ENCODE measurements at places on chromosomes 6 and 20.

- peak; percentile 75 for DNase-seq
These were observed 54.2 kb downstream of the MRPL14 start for GRCh38 chr6:44072959-44073611.

- no peak for DNase-seq
These were observed 6.3 kb downstream of the MICAL1 start for GRCh38 chr6:109449064-109449794.

DNA sequence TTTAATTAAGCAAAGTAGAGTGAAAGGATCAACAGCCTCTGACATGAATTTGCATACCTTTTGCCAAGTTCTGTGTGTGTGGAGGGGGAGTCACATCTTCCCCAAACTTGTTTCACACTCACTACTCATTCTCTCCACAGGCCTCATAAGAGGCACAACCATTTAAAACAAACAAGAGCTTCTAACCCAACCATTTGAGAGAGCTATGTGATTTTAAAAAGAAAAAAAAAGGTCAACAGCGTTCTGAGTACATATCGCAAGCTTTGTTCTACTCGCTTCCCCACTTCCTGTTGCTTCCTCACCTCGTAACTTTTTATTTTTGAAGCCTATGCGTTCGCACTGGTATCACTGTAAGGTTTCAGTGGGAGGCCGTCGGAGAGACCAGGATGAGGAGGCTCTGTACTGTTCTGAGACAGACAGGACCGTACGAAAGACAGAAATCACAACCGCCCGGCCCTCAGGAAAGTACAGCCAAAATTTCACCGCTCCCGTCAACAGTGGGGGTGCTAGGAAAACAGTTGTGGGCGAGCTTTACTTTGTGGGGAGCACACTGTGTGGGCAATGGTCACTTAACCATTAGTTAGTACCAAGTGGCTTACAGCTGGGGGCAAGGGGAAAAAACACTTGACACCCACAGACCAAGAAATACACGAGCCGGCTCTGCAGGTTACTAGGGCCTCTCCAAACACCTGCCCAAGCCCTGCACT, 61.3 kb downstream of the TRERF1 start:
- no peak for DNase-seq

- DNase-seq, result no peak
These were observed 174.9 kb downstream of the FRK start for GRCh38 chr6:115885636-115886366.

DNA sequence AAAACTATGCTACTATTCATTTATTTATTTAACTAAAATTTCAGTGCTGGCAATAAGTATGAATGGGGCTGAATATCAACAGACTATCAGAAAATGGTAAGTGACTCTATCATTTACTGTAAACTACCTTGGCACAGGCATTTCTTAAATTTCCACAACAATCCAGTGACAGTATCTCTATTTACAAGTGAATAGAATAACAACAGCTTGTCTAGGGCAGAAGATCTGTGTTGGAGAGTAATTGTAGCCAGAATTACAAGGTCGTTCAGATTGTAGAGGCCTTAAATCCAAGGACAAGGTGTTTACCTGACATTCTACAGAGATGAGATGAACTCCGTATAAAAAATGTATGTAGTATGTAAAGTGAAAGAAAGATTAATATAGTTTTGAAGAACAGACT, 193.8 kb upstream of the SIM1 start:
- DNase-seq, result no peak

GRCh38 chr20:15236812-15237211, 899.4 kb upstream of the FLRT3 start:
- peak; percentile 65 for DNase-seq

GRCh38 chr6:399785-400534, 8.4 kb downstream of the IRF4 start:
- no peak for DNase-seq

DNA sequence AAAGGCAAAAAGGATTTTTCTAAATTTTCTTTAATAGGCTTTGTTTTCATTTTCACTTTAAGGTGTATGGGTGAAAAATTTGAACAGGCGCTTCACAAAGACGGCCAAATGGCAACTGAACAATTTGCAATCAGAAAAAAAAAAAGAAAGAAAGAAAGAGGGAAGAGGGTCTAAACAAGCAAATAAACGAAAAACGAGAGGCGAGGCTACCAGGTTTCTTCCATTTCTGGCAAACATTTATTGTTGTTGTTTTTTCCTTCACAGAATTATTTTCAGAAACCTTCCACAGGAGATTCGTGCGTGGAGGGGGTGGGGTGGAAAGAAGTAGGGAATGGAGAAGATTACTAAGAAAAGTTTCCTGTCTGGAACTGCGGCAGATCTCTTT, 24.3 kb downstream of the POM121L2 start:
- DNase-seq, result no peak

GRCh38 chr20:2507464-2507863, 1.3 kb downstream of the ZNF343 start:
- no peak for DNase-seq

GRCh38 chr20:44166008-44166407, 21.0 kb downstream of the JPH2 start:
- no peak for DNase-seq

GRCh38 chr6:133630651-133631050, 258.3 kb upstream of the TCF21 start:
- DNase-seq, result no peak

DNA sequence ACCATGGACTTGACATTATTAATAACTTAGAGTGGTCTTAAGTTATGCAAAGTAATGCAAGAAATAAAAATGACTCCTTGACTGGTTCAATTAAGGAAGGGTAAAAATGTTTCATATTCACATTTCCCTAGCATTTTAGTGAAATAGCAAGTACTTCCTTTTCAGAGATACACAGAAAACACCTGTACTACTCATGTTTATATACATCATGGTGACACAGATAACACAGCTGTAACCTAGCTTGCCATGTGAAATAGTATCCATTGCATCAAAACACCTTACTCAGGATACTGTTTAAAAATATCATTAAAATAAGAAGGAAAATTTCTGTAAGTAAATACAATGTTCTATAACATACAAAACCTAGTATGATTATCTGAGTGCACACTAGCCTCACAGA, 102.4 kb downstream of the AHI1 start:
- DNase-seq, result no peak

DNA sequence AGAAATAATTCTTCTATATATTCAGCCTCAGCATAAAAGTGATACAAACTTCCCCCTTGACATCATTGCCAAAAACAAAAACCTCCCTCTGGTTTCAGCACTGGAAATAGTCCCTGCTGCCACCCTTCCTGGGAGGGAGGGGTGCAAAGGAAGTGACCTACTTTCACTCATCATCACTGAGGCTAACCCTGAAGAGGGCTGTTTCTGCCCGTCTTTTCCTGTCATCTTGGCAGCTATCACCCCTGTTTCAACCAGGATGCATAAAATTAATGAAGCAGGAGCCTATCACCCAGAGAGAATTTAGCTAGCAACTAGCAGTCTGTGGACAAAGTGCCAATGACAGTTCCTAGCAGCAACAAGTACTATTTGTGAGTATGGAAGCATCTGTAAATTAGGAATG, 397.8 kb downstream of the LAMA2 start:
- DNase-seq, result no peak

DNA sequence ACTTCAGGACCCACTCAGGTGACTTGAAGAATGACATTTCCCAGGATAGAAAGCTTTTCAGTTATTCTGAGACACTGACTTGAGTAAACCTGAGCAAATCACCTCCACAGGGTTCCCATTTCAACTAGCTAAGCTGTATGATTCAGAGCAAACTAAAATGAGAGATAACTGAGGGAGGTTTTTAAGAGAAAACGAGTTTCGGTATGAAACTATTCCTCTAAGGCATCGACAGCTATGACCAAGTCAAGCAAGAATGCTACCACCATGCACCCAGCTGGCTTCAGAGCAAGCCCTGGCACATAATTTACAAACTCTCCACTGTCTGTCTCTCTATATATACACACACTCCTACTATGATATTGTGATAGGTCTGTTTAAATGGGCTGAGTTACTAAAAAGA, 75.4 kb downstream of the PERP start:
- peak; percentile 62 for DNase-seq

DNA sequence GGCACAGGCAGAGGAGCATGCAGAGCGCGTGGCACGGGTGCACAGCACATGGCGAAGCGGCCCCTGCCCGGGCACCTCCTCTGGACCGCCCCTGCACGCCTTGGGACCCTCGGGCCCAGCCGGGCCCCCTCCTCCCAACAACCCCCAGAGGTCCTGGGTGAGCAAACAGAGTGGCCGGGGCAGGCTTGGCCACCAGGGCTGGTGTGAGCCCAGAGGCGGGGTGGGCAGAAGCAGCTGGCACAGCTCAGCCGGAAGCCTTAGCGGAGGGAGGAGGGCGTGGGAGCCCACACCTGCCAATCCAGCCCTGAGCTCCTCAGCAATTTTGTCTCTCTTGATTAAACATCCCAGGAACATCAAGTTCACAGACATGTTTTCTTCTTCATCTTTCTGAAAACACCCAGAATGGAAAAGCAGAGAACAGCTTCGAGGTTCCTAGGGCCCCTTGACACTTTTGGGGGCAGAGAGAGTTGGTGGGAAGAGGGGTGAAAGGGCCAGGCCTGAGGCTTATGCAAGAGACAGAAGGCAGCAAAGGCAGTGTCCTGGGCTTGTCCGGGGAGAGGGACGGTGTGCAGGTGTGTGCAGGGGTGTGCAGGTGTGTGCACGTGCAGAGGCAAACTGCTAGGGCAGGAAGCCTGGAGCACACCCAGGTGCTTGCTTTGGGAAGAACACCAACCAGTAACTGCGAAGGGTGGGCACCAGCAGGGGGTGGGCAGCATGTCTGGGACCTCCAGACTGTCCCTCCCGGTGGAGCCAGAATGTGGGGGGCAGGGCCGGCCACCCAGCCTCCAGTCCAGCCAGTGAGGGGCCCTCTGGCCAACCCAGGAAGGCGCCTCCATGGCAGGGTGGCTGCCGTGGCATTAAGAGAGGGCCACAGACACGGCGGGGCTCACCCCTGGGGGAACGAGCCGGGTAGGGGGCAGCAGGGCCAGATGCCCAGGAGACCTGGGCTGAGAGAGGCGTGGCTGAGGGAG, 4.8 kb downstream of the HRH3 start:
- no peak for DNase-seq

- DNase-seq, result no peak
These were observed 156.1 kb upstream of the SALL4 start for GRCh38 chr20:51958099-51959065.

DNA sequence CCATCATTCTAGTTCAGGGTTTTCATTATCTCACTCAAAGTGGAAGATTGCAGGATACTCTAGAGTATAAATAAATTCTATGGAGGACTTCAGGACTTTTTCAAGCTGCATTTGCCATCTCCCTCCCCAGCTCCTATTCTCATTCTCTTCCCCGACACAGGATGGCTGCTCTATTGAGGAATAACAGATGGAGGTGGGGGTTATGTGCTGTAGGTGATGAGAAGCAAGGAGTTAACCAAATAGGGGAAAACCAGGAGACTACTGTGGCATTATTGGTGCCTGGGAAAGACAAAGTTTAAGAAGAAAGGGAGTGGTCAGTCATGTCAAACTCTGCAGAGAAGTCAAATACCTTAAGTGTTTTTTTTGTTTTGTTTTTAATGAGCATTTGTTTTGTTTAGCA, 109.3 kb downstream of the GRIK2 start:
- no peak for DNase-seq

DNA sequence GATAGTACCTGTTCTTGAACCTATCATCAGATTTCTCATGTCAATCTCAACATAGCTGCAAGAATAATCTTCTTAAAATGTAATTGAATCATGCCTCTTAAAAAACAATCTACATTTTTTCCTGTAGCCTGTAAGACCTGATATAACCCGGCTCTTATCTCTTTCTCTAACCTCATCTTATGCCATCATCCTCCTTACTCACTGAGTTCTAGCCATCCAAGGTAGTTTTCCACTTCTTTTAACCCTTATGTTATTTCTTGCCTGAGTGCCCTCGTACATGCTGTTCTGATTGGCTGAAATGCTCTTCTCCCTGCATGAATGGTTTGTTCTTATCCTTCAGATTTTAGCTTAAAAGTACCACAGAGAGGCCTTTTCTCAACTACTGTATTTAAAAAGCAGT, 16.4 kb downstream of the SLC17A5 start:
- no peak for DNase-seq

DNA sequence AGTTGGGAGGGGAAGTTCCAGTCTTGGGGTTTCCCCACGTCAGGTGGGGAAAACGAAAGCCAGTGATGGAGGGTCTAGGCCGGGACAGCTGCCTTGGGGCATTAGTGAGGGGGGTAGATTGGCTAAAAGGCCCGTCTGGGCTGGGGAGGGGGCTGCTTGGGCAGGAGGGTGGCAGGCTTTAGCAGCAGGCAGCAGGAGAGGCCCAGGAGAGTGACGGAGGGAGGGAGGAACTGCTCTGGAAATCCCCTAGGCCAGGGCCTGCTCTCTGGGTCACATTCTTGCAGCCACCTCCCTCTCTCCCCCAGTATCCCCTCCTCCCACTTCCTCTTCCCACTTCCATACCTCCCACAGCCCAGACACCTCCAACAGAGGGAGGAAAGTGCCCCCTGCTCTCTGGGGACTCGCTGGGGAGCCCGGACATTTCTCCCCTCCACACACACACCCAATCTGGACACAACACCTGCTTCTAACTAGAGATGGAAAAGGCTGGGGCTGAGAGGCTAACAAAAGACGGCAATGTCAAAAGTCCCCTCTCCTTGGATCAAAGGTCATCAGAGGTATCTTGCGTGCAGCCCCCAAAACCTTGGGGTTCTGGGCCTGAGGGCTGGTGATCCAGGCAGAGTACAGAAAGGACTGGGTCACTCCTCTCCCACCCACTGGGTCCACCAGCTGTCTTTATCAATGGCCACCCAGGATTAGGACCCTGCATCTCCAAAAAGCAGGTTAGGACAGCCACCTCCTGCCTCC, 1.8 kb downstream of the NFKBIE start:
- no peak for DNase-seq

GRCh38 chr6:28218312-28219248, 6.5 kb upstream of the ZSCAN9 start:
- DNase-seq, result peak; percentile 58

GRCh38 chr20:58155148-58155925, 73.1 kb downstream of the ANKRD60 start:
- no peak for DNase-seq

DNA sequence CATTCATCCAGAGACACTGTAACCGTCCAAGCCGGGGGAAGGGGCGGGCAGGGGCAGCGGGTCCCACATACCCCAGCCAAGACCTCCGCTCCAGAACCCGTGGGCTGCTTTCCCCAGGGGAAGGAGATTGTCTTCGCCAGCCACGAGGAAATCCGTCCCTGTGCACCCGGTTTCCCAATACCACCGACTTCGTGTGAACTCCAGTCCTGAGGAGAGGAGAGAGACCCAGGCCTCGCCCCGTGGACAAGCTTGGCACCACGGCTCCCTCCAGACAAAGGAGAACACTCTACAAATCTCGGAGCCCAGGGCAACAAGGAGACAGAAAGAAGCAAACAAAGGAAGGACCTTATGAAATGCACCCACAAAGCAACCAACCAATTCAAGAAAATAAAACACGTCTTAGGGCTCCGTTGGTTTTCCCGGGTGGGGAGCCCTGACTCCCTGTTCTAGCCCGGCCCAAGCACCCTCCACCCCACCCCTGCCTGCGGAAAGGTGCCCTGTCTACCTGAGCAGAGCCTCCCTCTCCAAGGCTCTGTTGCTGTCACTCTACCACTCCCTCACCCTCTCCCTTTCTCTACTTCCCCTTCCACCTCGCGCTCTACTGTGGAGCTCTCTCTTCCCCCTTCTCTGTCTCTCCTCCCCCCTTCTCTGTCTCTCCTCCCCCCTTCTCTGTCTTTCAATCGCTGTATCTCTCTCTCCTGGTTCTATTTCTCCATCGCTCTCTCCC, 1382.8 kb upstream of the DEFB115 start:
- DNase-seq, result no peak

All from MCF 10A (cell line).